ENCODE measurements at places on chromosomes 2 and 18.

GRCh38 chr2:193738892-193739291, 1544.2 kb upstream of the TMEFF2 start:
- no peak for DNase-seq

GRCh38 chr18:58493516-58494253, 135.2 kb downstream of the ALPK2 start:
- peak; percentile 72 for DNase-seq

GRCh38 chr2:195498839-195499490, 158.1 kb upstream of the SLC39A10 start:
- no peak for DNase-seq

DNA sequence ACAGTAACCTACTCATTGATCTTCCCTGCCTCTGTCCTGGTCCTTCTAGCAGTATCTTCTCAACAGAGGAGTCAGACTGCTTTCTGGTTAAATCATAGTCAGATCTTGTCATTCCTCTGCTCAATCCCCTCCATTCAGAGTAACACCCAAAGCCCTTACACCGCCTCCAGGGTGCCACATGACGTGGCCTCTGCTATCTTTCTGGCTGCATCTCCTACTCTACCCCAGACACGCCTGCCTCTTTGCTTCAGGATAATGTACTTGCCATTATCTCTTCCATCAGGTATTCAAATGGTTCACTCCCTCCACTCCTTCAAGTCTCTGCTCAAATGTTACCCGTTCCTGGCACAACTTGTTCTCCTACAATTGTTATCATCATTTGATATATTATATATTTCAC, 36.3 kb upstream of the ACVR2A start:
- no peak for DNase-seq

DNA sequence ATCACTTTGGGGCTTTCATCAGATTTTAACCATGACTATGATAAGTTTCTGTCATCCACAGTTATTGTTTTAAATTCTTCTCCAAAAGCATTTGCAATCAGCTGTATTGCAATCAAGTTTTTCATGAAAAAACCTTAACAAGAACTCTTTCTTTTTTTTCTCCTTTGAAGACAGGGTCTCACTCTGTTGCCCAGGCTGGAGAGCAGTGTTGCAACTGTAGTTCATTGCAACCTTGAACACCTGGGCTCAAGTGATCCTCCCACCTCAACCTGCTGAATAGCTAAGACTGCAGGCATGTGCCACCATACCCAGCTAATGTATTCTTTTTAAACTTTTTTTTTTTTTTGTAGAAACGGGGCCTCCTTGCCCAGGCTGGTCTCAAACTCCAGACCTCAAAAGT, 45.5 kb upstream of the C2orf66 start:
- no peak for DNase-seq

- DNase-seq: no peak
Measured at GRCh38 chr2:43019536-43020183, 206.7 kb downstream of the ZFP36L2 start.

DNA sequence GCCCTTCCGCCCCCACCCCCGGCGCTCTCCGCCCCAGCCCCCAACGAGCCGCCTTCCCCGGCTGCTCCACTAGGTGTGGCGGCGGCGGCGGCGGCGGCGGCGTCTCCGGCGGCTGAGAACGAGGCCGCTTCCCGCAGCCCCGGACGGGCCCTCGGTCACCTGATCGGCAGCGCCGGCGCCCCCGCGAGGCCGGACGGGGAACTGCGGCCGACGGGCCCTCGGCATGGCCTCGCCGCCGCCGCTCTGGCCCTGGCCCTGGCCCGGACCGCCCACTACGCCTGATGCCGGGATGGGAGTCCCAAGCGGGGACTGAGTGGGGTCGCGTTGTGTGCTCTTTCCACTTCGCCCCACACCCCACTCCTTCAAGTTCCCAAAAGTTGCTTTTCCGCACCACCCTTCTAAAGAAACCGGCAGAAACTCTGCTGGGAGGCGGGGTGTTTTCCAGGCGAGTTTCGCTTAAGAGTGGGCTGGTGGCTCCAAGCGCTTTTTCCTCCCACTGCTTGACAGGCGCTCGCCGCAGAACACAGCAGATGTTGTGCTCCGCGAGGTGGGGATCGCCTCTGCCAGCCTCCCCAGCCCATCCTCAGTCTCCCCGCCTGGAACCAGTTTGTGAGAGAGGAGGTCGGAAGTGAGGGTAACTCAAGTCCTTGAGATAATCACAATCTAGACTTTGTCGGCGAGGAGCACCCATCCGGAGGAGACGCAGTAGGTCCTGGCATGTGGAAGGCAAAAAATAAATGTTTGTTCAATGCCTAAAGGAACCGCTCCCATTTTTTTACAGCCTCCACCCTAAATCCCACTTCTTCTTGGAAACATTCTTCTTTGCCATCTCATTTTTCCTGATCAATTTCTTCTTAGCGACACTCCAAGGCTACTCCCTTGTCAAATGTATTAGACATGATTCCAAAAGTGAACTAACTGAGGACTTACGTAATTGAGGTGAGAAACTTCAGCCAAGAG, at the start of gene NCKAP1:
NCKAP1 (minus strand) TSS at position 117 of the 960 bp plus-strand sequence. CDS start 358 bp downstream, outside the sequence.
- DNase-seq: peak; percentile 86

DNA sequence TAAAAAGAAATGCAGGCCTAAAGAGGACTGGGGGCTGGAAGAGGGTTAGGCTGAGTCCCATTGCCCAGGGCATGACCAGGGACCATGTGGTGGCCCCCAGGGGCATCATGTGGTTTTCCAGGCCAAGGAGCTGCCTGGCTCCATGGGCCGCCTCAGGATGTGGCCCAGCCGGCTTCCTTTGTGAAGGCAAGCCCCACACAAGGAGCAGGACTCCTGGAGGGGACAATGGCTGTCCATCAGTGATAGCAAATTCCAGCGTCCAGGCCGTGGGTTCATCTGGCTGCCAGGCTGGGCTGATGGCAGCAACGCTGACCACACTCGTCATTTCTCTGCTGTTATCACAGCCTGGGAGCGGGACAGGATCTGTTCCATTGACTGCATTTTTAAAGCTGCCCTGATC, 82.5 kb downstream of the GBX2 start:
- DNase-seq: no peak
